CD4-positive, CD25-positive, alpha-beta regulatory T cell (primary cell): ENCODE measurements at places on chromosomes 11 and 22. TPM values are rescaled to one million over a fixed set of nuclear protein-coding genes. Genes with fewer than 3 reads are reported as not detected.

AKIP1 gene
- total RNA-seq, result 15.9 TPM

DNA sequence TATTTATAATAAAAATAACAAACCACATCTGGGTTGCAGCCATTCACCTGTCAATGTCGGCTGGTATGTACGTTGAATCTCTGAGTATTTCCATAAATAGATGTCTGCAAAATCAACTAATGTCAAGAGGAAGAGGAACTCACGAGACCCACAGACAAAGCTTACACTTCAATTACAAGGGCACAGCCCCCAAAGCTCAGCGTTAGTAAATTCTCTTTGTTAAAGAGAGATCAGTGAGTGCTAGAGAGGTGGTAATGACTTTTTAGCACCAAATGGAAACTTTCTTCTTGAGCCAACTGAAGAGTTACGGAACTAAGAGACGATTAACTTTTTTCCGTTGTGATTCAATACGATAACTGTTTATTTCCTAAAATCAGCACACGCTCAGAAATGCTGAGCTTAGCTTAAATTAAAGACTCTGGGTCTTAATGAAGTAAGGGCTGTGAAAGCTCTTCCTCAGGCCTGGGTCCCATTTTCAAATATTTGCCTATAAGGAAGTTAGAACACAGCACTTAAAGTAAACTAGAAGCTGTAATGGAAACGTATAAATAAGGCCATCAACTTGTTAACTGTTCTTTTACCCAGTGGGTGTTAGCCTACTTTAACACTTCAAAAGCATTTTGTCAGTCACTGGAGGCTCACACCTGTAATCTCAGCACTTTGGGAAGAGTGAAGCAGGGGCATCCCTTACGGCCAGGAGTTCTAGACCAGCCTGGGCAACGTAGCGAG, 22.8 kb upstream of the TFIP11 start:
- DNase-seq, result no peak

- DNase-seq, result no peak
These were observed 21.5 kb downstream of the SHANK3 start for GRCh38 chr22:50694099-50694605.

- DNase-seq, result no peak
These were observed 6.0 kb downstream of the ESS2 start for GRCh38 chr22:19138217-19139000.

- DNase-seq, result no peak
These were observed 86.3 kb downstream of the MORC2 start for GRCh38 chr22:30882184-30882717.
